ENCODE measurements at places on chromosomes 7 and 10.

DNA sequence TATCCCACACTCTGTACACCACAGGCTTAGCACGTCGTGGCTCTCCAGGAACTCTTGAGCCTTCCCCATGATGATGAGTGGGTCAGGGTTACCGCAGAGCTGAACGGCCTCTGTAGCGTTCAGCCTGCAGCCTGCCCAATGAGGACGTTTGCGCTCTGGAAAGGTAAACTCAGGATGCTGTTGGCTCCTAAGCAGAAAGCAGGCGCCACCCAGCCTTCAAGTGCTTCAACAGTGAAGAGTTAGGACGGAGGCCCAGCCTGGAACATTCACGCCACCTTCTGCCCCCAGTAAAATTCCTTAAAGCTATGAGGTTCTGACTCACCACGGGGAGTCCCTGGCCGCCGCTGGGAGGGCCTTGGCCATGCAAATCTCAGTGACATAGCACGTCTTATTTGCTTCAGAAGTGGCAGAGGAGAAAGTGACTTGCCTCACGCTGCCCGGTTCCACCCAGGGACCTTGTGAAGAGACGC lies 161.5 kb upstream of the SH2B2 start:
- peak; percentile 41 for DNase-seq

GRCh38 chr10:94214481-94214893 lies 148.3 kb downstream of the NOC3L start:
- no peak for DNase-seq

DNA sequence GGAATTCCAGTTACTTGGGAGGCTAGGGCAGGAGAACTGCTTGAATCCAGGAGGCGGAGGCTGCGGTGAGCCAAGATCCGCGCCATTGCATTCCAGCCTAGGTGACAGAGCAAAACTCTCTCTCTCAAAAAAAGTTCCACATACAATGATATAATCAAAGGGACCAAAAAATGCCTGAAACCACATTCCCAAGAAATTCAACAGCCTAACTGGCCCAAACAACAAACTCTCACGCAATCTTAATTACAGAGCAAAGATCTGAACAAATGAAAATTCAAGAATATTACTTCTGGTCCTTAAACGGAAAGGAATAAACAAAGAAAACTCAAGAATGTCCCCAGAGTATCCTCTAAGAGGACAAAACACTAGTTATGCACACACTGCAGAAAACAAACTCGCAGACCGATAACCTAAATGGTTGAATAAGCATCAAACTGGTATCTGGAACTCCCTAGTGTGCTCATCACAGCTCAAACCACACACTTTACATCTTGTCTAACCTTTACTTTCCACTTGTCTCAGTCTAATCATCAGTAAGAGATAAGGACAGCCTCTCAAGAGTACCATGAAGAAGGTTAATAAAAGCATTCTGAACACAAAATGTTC lies 3.7 kb downstream of the OGA start:
- DNase-seq: no peak

GRCh38 chr7:94510582-94511496 lies 1.2 kb downstream of the CASD1 start:
- DNase-seq: no peak

GRCh38 chr7:37131855-37132254 lies 316.8 kb downstream of the ELMO1 start:
- no peak for DNase-seq

DNA sequence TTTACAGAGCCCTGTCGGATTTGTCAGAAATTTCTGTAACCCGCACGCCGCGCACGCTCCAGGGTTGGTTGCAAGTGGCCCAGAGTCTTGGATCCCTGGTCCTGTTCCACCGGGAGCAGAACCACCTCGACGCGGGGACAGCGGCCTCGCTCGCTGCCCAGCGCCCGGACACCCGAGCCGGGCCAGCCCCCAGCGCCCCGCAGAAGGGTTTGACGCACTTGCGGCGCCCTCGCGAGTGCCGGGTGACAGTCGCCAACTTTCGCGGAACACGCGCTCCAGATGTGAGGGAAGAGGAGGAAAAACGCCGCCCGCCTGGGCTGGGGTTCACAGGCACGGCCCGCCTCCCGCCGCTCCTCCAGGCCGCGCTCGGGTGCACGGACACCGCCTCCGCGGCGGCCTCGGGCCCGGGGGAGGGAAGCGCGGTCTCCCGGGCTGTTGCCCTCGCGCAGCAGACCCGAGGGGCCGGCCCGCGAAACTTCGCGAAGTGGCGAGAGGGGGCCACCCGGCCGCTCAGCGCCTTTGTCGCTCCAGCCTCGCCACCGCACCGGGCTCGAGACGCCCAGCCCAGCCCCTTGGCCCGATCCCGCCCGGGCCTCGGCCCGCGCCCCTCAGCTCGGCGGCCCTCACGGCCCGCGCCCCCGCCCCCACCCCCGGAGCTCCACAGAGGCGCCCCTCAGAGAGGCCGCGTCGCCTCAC lies 514 bp downstream of the RNF216 start:
- no peak for DNase-seq

GRCh38 chr7:55432939-55433784 lies 68.0 kb downstream of the LANCL2 start:
- DNase-seq: no peak

DNA sequence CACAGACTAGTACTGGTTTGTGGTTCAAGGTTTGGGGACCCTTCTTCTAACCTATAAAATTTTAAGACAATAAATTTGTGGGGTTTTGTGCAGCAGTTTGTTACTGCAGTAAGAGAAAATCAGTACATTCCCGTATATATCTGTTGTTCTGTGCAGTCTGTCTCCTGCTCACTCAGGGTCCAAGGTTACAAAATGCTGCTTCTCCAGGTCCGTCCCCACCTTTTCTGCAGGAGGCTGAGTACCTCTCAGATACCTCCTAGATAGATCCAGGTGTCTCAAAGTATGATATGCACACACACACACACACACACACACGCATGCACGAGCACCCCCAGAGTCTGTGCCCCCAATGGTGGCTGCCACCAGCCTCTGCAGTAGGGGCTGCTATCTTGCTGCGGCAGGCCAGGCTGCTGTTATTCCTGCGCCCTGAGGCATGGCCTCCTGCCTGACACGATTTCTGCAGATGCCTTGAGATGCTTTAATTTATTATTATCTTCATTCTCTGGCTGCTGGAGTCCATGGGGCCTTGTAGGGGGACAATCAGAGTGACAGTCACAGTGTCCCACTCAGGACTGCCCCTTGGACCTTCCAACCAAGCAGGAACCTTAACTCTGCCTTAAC lies 25.2 kb upstream of the ASL start:
- DNase-seq: no peak

GRCh38 chr10:26448706-26449435 lies 10.7 kb downstream of the APBB1IP start:
- DNase-seq: no peak

DNA sequence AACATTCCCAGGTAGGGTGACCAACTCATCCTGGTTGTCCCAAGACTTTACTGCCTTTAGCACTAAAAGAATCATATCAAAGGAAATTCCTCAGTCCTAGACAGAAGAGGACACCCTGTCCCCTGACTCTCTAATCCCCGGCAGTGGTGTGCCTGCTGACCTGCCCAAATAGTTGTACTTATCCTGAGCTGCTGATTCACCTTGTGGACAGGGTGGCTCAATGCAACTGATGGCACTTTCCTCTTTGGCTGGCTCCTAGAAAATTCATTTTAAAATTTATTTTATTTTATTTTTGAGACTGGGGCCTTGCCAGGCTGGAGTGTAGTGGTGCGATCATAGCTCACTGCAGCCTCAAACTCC lies 111.7 kb downstream of the JCAD start:
- DNase-seq: no peak

GRCh38 chr10:19332304-19332703 lies 283.7 kb downstream of the MALRD1 start:
- DNase-seq: peak; percentile 9

DNA sequence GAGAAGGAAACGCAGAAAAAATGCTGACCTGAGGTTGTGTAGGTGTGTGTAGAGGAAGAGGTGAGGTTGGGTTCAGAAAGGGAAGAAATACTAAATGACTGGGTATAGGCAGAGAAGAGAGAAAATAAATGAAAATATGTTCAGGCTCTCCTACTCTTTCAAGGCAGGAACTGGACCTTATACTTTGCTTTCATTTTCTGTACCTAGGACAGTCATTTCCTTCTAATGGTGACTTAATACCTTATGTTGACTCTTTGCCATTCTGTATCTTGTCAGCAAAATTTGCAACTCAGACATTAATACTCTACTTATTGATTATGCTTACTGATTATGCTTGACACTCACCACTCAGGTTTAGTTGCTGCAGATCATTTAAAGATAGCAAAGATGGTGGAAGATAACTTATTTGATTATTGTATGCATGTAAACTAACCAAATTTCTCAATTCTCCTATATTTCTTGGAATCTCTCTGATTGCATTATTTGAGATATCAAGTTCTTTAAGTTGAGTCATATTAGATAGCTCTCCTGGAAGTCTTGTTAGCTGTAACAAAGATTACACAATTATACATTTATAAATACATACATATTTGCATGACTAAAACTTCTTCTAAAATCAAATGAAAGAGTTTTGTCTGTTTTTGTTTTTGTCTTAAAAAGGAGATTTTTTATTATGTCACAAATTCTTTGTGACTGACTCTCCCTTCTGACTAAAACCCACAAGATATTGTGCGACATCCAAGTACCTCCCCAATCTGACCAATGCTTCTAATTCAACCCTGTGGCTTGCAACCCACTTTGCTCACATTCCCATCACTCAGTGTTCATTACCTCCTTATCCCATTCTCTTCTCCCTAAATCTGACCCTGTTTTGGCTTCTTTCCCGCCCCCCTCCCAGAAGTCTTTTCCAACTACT lies 20.0 kb downstream of the LRRD1 start:
- DNase-seq: no peak

GRCh38 chr7:98774884-98775283 lies 94.9 kb downstream of the TMEM130 start:
- DNase-seq: no peak

- DNase-seq: peak; percentile 12
These were observed 395.2 kb downstream of the TFEC start for GRCh38 chr7:115635376-115635775.

DNA sequence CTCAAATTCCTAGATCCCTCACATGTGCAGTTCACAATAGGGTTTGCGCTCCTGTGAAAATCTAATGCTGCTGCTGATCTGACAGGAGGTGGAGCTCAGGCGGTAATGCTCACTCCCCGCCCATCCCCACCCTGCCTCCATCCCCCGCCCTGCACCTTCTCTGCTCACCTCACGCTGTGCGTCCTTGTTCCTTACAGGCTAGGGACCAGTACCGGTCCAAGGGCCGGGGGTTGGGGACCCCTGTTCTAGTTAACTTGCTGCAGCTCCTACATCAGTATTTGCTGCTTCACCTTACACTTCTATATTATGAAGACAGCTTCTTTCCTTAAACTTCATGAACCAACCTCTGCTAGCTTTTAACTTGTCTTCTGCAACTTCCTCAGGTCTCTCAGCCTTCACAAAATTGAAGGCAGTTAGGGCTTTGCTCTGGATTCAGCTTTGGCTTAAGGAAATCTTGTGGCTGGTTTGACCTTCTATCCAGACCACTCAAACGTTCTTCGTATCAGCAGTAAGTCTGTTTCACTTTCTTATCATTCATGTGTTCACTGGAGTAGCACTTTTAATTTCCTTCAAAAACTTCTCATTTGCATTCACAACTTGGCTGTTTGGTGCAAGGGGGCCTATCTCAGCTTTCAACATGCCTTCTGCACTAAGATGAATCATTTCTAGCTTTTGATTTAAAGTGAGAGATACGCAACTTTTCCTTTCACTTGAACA lies 1.7 kb upstream of the TNKS2 start:
- DNase-seq: peak; percentile 10

DNA sequence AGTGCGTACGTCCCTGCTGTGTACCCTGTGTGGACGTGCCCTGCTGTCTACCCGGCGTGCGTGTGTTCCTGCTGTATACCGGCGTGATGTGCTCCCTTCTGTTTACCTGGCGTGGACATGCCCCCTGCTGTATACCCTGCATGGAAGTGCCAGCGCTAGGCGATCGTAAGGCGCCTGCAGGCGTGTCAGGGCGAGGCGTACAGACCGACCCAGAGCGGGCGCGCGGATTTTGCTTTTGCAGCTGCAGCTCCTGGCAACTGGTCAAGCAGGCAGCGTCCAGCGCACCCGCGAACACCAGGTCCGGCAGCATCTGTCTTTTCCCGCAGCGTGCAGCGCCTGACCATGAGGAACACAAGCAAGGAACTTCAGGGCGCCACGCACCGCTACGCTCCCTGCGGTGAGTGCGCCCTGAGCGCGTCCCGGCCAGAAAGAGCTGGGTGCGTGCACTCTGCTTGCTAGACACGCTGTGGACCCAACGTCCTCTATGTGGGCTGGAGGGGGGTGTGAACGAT lies 680 bp downstream of the C7orf57 start:
- peak; percentile 39 for DNase-seq

DNA sequence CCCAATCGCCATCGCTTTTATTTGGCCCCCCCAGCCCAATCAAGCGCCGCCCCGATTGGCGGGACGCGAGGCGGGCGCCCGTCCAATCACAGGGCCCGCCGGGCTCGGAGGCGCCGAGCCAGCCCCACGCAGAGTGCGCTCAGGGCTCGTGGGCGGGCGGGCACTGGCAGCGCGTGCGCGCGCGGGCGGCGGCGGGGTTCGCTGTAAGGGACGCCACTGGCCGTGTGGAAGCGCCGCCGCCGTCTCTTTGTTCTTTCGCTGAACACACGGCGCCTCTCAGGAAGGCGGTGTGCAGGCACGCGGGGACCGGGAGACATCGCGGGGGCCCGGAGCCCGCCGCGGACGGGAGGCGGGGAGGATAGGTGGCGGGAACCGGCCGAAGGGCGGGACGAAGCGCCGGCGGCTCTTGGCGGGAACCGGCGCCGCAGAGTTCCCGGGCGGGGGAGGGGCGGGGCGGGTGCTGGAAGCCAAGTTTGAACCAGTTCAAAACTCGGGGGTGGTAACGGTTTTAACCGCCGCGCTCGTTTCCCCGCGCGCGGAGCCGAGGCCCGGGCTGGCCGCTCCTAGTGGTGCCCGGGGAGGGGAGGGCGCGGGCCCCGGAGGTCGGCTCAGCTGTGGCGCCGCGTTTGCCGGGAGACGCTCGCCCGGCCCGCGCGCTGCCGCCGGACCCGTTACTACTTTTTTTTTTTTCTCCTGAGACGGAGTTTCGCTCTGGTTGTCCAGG lies 370 bp upstream of the EZH2 start:
- peak; percentile 94 for DNase-seq
